Smooth muscle cell of bladder (primary cell): ENCODE measurements at places on chromosomes 12 and 14. TPM values are rescaled to one million over a fixed set of nuclear protein-coding genes. Genes with fewer than 3 reads are reported as not detected.

The LGR5 gene
- not detected in 2 replicates for total RNA-seq

The HCAR1 gene
- total RNA-seq: under 0.01 and 0.09 TPM in 2 replicates

The LMBR1L gene
- 57.7 and 58.9 TPM in 2 replicates for total RNA-seq

The CLEC9A gene
- total RNA-seq: not detected in 2 replicates

The IRAK3 gene
- total RNA-seq: 8.1 and 12.1 TPM in 2 replicates

The ATF1 gene
- total RNA-seq: 30.1 and 34.7 TPM in 2 replicates

The RIMBP2 gene
- total RNA-seq: under 0.01 and 0.18 TPM in 2 replicates

The PSEN1 gene
- 41.5 and 52.1 TPM in 2 replicates for total RNA-seq

The ADAM21 gene
- 0.14 and 0.55 TPM in 2 replicates for total RNA-seq

The IL31 gene
- total RNA-seq: not detected in 2 replicates

The CPNE6 gene
- not detected in 2 replicates for total RNA-seq

The INSM2 gene
- not detected in 2 replicates for total RNA-seq

The BEST3 gene
- total RNA-seq: not detected in 2 replicates

The HHIPL1 gene
- 4.4 and 7.9 TPM in 2 replicates for total RNA-seq

The CLEC14A gene
- 1.1 and 3.6 TPM in 2 replicates for total RNA-seq

The SLCO1B3 gene
- not detected in 2 replicates for total RNA-seq

The PRIMA1 gene
- total RNA-seq: not detected in 2 replicates

The LRRC10 gene
- total RNA-seq: under 0.01 TPM in 1 of 2 replicates, not detected in the other

The TAS2R8 gene
- total RNA-seq: not detected in 2 replicates

The HOTAIR gene
- total RNA-seq: 0.09 and 0.28 TPM in 2 replicates

The CCDC38 gene
- total RNA-seq: not detected in 2 replicates

The OTOGL gene
- 0.09 and 0.14 TPM in 2 replicates for total RNA-seq

The UTP20 gene
- total RNA-seq: 9.1 and 11.4 TPM in 2 replicates

The MORN3 gene
- 0.57 and 0.65 TPM in 2 replicates for total RNA-seq

The PTPRR gene
- total RNA-seq: under 0.01 and 0.09 TPM in 2 replicates

The SYCP3 gene
- total RNA-seq: 0.14 and 0.46 TPM in 2 replicates

The TRIM9 gene
- under 0.01 and 0.18 TPM in 2 replicates for total RNA-seq

The TAS2R19 gene
- total RNA-seq: 4.0 and 4.1 TPM in 2 replicates

The CISTR gene
- not detected in 2 replicates for total RNA-seq

The CLEC4D gene
- total RNA-seq: not detected in 2 replicates

The BCL2L14 gene
- not detected in 2 replicates for total RNA-seq

The SRGAP1 gene
- total RNA-seq: 11.0 and 12.3 TPM in 2 replicates

The FOXG1 gene
- total RNA-seq: under 0.01 TPM in 2 replicates

The KLHL33 gene
- total RNA-seq: 0.14 and 0.18 TPM in 2 replicates
